GF-D8 (cell line): ENCODE measurements at places on chromosomes 3 and 15.

GRCh38 chr3:161317077-161317476, 54.2 kb downstream of the SPTSSB start:
- no peak for DNase-seq

GRCh38 chr15:99613887-99614647, 48.3 kb downstream of the MEF2A start:
- DNase-seq, result no peak

GRCh38 chr3:107524326-107524840, 1.6 kb downstream of the BBX start:
- DNase-seq, result no peak

DNA sequence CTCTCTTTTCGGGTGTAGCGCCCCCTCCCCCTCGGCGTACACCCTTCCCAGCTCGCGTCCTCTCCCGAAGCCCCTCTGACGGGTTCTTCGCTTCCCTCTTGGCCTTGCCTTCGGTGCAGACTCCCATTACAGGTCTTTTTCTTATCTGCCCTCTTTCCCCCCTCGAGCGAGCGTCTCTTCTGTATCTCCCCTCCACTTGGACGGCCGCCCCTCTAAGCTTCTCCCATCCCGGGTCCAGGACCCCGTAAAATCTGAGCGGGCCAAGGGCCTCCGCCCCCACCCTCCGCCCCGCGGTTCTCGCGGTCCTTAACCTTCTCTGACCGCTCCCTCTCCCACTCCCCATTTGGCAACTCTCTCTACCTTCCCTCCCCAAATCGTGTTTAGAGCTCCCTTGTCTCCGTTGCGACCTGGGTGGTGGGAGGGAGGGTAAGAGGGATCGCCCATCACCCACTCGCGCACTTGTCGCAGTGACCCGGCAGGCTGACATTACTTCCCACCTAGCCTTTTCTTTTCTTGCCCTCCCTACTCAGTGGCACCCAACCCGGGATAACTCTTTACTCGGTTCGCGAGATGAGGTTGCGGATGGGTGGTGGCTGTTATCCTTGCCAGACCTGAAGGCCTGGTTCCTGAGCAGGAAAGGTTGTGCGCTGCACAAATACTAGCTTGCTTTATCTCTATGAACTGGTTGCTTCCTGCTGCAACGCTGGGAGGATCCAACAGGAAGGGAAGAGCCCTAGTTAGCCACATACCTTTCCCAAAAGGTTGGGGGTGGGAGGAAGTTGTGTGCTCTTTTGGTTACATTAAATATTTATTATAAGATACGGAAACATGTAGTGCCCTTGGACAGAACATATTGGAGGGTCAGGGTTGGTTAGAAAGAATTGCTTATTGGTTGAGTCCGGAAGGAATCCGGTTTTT, 922 bp downstream of the RAB11A start:
- peak; percentile 24 for DNase-seq
